Stimulated activated CD4-positive, alpha-beta T cell treated with anti-CD3 and anti-CD28 coated beads, Interleukin-1b, Interleukin-23, amount 100 ng/mL, for 24 hours (primary cell): ENCODE measurements at places on chromosomes 6 and 20.

DNA sequence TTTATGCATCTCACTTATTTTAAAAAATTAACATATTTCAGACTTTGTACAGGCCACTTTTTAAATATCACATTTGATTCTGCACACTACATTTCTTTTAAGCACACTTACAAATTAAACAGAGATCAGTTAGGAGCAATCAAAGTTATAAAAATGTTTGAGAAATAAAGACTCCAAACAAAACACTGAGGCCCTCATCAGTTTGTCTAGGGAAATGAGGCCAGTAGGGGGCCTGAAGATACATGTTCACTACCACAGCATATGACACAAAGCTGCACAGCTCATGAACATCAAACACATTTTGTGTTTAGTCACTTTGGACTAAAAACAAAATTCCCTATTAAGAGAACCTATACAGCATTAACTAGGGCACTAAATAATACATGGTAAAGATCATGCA lies 180.5 kb downstream of the PDE7B start:
- DNase-seq: no peak

- no peak for DNase-seq
These were observed 14.3 kb upstream of the INSM1 start for GRCh38 chr20:20353576-20353975.

GRCh38 chr20:4780245-4780644 lies 58.5 kb downstream of the PRND start:
- DNase-seq: no peak

DNA sequence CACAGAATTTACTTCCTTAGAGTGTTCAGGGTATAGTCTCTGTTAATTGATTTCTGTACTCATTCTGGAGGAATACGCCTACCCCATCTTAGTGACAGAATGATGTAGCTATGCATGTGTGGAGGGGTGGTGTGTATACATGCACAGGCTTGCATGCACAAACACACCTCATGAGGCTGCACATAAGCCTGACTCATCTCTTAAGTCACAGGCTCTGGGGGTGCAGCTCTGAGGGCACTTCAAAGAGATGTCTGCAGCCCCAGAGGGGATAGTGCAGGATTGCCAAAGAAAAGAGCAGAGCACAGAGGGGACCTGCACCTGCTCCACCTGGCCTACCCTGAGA lies 24.6 kb downstream of the TBX18 start:
- no peak for DNase-seq

DNA sequence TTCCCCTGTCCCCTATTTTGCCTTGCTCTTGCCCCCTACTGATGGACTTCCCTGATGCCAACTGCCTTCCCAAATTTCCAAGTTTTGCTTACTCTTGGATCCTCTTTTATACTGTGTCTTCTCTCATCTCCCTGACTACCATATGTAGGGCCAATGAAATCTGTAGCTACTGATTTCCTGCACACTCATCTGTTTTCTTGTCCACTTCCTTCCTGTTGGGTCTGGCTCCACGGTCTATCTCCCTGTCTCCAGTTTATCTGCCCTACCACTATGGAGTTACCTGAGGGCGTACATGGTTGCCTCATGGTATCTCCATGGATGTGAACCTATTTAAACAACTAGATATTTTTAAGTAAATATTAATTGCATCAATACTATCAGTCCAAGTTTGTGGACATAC lies 140.3 kb upstream of the MCHR2 start:
- DNase-seq: no peak

- DNase-seq: no peak
These were observed 190.3 kb downstream of the RNF144B start for GRCh38 chr6:18577491-18577890.
